ENCODE measurements at places on chromosomes 12 and 14. TPM values are rescaled to one million over a fixed set of nuclear protein-coding genes. Genes with fewer than 3 reads are reported as not detected.

The CEP83 gene
- total RNA-seq = 47.0 TPM

The MEG3 gene
- 1,167 TPM for total RNA-seq

The SMAGP gene
- total RNA-seq = 113 TPM

The TSPAN11 gene
- 36.8 TPM for total RNA-seq

The AICDA gene
- total RNA-seq = 0.52 TPM

The GIT2 gene
- 15.5 TPM for total RNA-seq

The PSMC6 gene
- total RNA-seq = 97.0 TPM

The MYH6 gene
- total RNA-seq = 0.15 TPM

The SDR9C7 gene
- total RNA-seq = not detected

The ACSS3 gene
- 2.0 TPM for total RNA-seq

The HOXC9 gene
- total RNA-seq = 15.8 TPM

The CFAP54 gene
- 1.4 TPM for total RNA-seq

The DLST gene
- 50.8 TPM for total RNA-seq

The GON7 gene
- 22.1 TPM for total RNA-seq

The LRRC10 gene
- not detected for total RNA-seq

The GLS2 gene
- 3.5 TPM for total RNA-seq

The LRP1-AS gene
- 0.88 TPM for total RNA-seq

The NR2C1 gene
- total RNA-seq = 72.3 TPM

The ANKS1B gene
- 4.4 TPM for total RNA-seq

The FOXN4 gene
- 0.44 TPM for total RNA-seq

The SMIM41 gene
- total RNA-seq = not detected

The MUCL1 gene
- 14.1 TPM for total RNA-seq

The E2F7 gene
- total RNA-seq = 7.4 TPM

The RFX4 gene
- total RNA-seq = 16.7 TPM

The HSPB8 gene
- total RNA-seq = 7.6 TPM

The AKAP6 gene
- 42.6 TPM for total RNA-seq

The OVCH1 gene
- total RNA-seq = not detected

The SPRYD4 gene
- total RNA-seq = 1.9 TPM

The OTUB2 gene
- total RNA-seq = 7.7 TPM

The SERPINA12 gene
- not detected for total RNA-seq

The CAPS2 gene
- 17.9 TPM for total RNA-seq

The ABCD2 gene
- 0.75 TPM for total RNA-seq

The GSC gene
- 0.24 TPM for total RNA-seq

The GNG2 gene
- 0.54 TPM for total RNA-seq

The TAS2R50 gene
- total RNA-seq = 0.75 TPM

The EMP1 gene
- 1.5 TPM for total RNA-seq

The IL22 gene
- total RNA-seq = not detected

The ABCC9 gene
- 0.10 TPM for total RNA-seq

The KLHDC2 gene
- total RNA-seq = 48.0 TPM

The FAIM2 gene
- total RNA-seq = 17.1 TPM

The ACVR1B gene
- total RNA-seq = 10.6 TPM

The TEX52 gene
- total RNA-seq = 0.52 TPM

The TUNAR gene
- 12.0 TPM for total RNA-seq

The CLEC4D gene
- total RNA-seq = not detected

The GRIP1 gene
- total RNA-seq = 62.8 TPM

The RBMS2 gene
- total RNA-seq = 2.4 TPM

The OASL gene
- total RNA-seq = not detected

The TTC6 gene
- total RNA-seq = 4.6 TPM

The COX8C gene
- not detected for total RNA-seq
